IPS DF 19.7 (cell line): ENCODE measurements at places on chromosomes 16 and 17.

- DNase-seq = no peak
Measured at GRCh38 chr16:4204521-4204920, 37.4 kb downstream of the SRL start.

DNA sequence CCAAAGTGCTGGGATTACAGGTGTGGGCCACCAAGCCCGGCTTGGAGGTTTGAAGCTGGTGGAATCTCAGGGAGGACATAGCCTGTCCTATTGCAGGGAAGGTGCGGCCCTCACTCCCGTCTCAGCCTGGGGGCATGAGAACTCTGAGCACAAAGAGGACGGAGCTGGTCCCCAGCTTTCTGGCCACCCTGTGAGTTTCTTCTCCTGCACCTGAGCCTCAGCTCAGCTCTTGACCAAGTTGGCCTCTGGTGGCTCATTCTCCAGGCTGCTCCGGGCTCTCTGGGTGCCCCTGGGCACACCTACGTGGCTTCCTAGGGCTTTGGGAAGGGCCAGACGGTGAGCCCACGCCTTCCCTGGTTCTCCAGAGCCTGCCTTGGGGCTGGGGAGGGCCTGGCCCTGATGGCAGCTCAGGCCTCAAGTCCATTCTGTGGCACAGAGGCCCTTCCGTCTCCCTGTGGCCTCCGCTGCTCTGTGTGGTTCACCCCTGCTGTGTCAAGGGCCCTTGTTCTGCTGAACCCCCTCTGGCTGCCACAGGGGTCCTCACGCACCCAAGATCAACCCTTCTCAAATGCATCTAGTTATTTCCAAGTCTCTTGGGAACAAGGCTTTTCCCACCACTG, 6.9 kb upstream of the FASN start:
- no peak for DNase-seq

- DNase-seq = no peak
Measured at GRCh38 chr17:67779098-67779672, 46.1 kb upstream of the BPTF start.

DNA sequence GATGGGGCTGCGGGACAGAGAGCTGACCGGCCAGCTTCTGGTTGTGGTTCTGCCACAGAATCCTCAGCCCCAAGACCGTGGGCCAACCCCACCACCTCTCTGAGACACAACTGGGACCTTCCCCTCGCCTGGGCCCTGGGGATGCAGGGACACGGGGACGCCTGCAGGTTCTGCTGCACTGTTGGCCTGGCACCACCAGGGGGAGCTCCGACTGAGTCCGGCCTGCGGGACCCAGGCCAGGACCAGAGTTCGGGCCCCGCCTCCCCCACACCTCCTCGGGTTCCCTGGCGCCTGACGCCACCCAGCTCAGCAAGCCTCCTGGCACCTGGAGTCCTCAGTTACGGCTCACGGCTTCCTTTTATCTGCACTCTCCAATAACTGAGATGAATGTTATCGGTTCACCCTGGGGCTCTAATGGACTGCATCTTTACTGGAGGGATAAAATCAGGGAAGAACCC, 27.3 kb downstream of the TBC1D16 start:
- no peak for DNase-seq

GRCh38 chr16:79263425-79263824, 337.1 kb downstream of the MAF start:
- no peak for DNase-seq

DNA sequence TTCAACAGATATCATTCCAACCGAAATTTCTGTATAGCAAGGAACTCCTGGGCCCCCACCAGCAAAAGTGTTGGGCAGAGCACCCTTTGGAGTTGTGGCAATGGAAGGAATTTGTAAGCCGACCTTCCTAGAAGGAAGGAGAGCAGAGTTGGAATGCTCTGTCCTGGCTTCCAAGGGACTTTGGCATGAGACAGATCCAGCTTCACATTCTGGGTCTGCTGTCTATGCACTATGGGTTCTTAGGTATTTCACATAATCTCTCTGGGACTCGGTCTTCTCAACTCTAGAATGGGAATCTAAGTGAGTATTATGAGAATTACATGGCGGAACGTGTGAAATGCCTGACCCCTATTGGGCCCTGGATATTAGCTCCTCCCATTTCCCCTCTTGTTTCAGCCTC, 63.2 kb upstream of the MARCHF10 start:
- no peak for DNase-seq

- DNase-seq = no peak
Measured at GRCh38 chr17:7254511-7254910, 2.5 kb downstream of the ELP5 start.

GRCh38 chr17:82449883-82450356, 632 bp downstream of the CYBC1 start:
- DNase-seq = no peak

GRCh38 chr16:66483689-66484452, 56.8 kb downstream of the BEAN1 start:
- no peak for DNase-seq
